GM23338 (cell line): ENCODE measurements at places on chromosomes 4 and X.

DNA sequence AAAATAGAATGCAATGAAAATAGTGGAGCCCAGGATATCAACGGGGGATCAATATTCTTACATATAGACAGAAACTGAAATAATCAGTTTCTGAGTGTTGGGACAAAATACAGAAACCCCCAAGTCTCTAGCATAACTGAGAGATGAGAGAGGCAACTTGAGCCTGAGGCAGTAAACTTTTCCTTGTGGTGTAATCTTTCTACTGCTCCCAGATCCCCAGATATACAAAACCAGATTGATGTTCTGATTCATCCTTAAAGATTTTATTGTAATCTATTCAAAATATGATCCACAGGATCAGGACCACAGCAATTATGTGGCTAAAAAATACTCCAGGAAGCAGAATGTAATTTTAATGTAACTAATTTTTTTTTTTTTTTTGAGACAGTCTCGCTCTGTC is 2282.6 kb downstream of the ARAP2 start:
- DNase-seq: no peak

GRCh38 chr4:91111556-91111955 is 984.4 kb downstream of the CCSER1 start:
- no peak for DNase-seq

GRCh38 chr4:140743194-140743931 is 12.8 kb downstream of the TBC1D9 start:
- peak; percentile 42 for DNase-seq

GRCh38 chrX:107669885-107670628 is 41.7 kb downstream of the PRPS1 start:
- DNase-seq: no peak

GRCh38 chrX:153775293-153776119 is 5.3 kb upstream of the SRPK3 start:
- DNase-seq: no peak

DNA sequence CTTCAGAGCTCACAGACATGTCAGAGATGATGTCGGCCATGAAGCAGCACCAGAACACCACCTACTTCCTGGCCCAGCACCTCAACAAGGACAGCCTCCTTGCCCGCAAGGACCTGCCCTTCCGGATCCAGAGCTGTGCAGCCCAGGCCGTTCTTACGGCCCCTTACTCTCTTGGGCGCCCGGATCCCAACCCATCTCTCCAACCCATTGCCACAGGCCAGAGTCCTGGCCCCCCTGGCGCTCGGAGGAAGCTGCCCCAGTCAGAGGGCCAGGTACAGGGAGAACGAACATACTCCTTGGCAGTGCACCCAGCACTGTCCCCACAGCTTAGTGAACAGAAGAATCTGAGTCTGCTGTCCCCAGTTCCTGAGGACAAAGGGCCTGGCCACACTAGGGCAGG is 27.9 kb upstream of the PRPS1 start:
- no peak for DNase-seq

- DNase-seq: no peak
Observed at GRCh38 chrX:150844016-150844415, 54.5 kb downstream of the CD99L2 start.
